ENCODE measurements at places on chromosomes 3 and 15.
A peak's percentile ranks its signal among the peaks of the same experiment; 100 is the strongest.

DNA sequence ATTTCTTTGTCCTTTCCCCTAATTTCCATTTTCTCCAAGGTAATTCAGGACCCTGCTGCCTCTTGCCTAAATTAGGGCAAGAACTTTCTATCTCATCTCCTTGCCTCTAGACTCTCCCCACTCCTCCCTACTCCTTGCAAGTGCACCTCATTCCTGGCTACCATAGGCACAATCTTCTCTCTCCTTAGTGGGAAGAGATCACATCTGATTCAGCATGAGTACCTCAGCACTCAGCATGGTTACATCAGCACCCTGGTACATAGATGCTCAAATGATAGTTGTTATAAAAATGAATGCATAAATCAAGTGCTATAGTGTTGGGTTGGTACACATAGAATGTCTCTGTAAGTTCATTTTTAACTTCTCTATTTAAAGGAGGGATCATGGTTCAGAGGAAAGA, 313.4 kb upstream of the RASGRP1 start:
- DNase-seq, result no peak

GRCh38 chr3:103055021-103055520, 620.3 kb downstream of the ZPLD1 start:
- DNase-seq, result no peak

DNA sequence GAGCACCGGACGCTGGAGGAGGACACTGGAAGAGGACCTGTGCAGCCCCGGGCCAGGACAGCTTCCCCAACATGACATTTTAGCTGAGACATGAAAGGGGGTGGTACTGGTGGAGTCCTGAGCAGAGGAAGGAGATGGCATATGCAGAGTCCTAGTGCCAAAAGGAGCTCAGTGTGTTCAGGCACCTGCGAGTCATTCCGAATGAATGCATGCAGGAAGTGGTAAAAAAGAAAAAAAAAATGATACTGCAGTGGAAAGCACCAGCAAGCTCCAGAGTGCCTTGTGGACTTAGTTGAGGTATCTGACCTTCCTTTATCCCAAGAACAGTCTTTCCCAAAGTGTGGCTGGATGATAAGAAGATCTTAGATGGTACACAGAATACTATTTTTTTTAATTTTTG, 6.6 kb upstream of the ZNF148 start:
- DNase-seq, result no peak

DNA sequence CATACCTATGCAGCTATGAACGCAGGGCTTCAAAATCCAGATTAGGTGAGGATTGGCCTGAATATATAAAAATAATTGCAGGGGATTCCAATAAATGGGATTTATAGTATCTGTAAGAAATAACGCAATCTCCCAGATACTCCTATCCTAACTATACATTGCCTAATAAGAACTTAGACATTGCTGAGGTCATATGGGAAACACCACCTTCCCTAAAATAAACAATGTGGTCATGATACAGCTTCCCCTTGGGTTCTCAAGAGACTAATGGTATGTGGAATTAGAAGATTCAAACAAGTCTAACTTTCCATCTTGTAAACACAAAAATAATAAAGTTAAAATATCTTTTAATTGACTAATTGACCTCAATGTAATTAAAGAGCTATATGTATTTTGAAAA, 28.2 kb downstream of the UBE3A start:
- no peak for DNase-seq

DNA sequence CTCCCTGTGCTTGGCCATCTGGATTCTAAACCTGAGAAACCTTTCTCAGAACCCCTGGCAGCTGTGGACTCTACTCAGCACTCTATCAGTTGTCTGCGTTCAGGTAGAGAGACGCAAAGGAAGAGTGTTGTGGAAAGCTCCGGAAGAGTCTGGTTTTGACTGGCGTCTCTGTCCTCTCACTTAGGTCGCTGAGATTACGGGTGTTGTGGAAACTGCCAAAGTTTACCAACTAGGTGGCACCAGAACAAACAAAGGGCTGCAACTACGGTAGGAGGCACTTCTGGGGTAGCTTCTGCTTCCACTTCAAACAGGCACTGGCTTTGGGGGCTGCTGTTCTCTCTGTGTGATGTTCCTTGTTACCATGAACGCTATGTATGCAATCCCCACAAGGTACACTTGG, 19.2 kb upstream of the ITPKA start:
- DNase-seq, result no peak

- DNase-seq, result no peak
Measured at GRCh38 chr15:69562564-69562963, 109.9 kb downstream of the RPLP1 start.

DNA sequence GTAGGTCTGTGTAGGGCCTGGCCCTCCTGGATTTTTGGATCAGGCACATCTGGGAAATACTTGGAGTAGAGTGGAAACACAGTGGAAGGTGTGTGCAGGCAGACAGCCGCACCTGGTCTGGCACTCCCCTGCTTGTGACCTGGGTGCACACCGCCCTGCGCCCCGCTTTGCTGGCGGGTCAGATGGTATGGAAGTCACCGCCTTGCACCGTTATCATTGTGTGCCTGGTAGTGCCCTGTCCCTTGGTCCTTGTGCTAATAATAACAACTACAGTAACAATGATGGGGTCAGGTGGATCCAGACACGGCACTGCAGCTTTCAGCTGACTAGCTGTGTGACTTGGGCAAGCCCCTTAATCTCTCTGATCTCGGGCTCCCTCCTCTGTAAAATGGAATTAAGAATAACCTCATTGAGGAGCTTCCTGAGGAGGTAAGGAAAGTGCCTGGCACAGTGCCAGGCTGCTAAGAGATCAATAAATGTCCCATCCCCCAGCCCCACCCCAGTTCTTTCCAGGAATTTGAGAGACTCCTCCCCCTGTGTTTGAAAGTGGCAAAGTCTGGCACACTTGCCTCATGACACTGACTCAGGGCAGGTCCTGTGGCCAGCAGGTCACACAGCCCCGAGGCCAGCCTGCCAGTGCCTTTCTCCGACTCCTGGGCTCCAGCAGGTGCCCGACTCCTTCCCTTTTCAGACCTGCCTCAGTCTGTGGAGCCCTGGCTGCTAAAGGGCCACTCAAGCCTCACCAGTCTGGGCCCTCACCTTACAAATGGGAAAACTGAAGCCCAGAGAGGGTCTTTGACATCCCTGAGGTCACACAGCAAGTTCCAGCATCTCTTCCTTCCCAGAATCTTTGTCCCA, 9.8 kb downstream of the ISG20 start:
- DNase-seq, result no peak

- DNase-seq, result peak; percentile 88
Measured at GRCh38 chr3:183428447-183429211, at the start of gene MCF2L2. MCF2L2 (minus strand) TSS chr3:183428619; CDS start chr3:183427977, 642 bp downstream.

GRCh38 chr3:125168711-125169393, 43.7 kb downstream of the SLC12A8 start:
- no peak for DNase-seq

- no peak for DNase-seq
Measured at GRCh38 chr15:40826423-40827075, 2.0 kb downstream of the PPP1R14D start.

DNA sequence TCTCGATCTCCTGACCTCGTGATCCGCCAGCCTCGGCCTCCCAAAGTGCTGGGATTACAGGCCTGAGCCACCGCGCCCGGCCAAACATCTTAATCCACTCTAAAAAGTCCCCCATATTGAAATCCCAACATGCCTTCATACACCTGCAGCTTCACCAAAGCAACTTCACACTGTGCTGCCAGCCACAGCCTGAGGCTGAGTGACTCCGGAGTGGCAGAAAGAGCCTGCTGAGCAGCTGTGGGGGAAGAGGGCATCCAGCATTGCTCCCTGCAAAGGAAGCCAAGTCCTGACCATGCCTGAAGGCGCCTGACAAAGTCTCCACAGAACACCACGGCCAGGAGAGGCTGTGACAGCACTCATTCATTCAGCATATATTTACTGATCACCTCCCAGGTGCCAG, 21.6 kb upstream of the VGLL4 start:
- DNase-seq, result no peak

DNA sequence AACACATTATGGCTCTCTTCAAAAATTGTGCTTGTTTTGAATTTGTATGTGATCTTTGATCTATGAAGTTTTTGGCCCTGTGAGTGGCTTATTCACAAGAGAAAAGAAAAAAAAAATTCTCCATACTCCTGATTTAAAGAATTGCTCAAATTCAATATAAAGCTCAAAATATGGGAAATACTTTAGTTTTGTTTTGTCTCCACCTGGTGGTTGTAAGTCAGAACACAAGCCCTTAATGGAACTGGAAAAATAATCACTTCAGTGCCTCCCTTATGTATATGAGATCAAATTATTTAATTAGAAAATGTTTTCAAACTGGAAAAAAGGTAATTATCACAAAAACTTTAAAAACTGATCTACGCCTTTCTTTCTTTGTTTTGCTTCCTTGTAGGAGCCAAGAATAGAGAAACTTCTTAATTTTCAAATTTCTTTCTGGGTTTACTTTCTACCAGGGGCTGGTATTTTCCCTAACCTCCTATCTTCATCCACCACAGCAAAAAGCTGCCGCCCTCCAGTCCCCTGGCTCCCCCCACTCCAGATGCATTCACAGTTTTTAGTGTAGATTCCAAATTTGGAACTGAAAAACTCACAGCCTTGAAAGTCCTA, 50.6 kb downstream of the SERP1 start:
- DNase-seq, result peak; percentile 50

DNA sequence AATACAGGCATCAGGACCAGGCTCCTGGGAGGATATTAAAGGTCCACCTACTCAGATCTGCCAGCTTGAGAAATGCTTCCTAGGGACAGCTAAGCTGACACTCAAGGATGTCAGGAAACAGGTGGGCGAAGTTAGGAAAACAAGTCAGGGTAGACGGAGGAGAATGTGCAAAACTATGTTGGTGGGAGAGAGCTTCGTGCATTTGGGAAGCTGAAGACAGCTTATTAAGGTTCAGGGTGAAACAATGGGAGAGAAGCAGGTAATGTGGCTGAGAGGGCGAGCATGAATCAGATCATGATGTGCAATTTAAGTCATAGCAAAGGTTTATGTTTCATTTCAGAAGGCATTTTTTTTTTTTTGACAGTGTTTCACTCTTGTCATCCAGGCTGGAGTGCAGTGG, 297.2 kb upstream of the ATP10A start:
- no peak for DNase-seq

- no peak for DNase-seq
Measured at GRCh38 chr3:40265181-40265580, 44.3 kb upstream of the EIF1B start.

GRCh38 chr3:12371525-12372140, 82.8 kb downstream of the PPARG start:
- no peak for DNase-seq

GRCh38 chr15:51782357-51782896, 31.0 kb downstream of the TMOD2 start:
- no peak for DNase-seq

GRCh38 chr3:46858456-46858855, 4.8 kb downstream of the MYL3 start:
- DNase-seq, result no peak

DNA sequence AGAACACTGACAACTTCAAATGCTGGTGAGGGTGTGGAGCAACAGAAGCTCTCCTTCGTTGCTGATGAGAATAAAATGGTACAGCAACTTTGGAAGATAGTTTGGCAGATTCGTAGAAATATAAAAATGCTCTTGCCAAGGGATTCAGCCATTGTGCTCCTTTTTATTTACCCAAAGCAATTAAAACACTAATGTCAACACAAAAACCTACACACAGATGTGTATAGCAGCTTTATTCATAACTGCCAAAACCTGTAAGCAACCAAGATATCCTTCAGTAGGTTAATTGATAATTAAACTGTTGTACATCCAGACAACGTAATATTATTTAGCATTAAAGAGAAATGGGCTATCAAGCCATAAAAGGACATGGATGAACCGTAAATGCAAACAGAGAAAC, 37.8 kb upstream of the LSAMP start:
- DNase-seq, result no peak

- DNase-seq, result no peak
Measured at GRCh38 chr3:52456169-52456799, 880 bp downstream of the NISCH start.

DNA sequence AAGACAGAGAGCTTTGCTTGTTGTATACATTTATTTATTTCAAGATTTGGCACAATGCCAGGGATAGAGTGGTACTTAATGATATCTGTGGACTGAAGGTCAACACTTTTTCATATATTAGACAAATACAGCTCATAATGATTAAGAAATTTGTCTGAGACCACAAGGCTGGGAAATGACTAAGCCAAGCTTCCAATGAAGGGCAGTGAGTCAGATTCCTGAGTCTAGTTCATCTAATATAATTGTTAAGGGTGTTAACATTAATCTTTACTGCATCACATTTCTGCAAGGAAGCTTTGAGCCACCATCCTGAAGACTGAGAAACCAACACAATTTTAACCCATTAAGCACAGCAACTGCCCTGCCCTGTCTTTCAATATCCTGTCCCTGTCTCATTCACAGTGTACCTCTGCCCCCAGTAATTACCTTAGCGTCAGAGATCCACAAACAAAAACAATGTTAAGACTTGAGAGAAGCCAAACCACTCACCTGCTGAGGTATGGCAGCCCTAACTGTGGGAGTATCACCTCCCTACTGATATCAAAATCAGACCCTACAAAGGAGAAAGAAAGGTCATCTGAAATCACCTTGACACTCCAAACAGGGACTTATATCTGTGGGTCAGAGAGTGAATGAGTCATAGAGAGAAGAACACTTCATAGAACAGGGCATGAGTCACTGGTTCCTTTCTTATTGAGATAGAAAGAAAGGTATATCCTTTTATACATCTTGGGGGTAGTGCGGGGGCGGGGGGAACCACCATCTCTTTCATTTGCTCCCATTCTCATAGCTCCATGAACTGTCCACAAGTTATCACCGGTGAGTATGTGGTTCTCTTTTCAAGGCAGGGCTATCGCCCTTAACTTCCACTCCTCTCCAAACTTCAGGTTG, 74.7 kb downstream of the MAGI1 start:
- DNase-seq, result peak; percentile 73

DNA sequence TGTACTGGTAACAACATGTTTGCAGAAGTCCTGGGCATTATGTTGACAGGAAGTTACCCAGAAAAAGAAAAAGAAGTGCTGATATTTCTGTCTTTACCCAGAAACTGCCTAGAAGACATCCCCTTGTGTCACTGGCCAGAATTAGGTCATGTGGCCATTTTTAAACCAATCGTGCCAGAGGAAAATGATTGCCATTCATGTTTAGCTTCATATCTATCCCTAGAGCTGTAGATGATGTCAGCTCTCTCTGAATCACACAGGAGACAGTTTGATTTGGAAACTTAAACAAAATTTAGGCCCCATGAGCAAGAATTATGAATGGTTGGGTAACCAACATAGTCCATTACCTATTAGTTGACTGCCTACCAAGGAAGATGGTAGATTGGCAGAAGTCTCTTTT, 8.9 kb upstream of the PLOD2 start:
- no peak for DNase-seq
